Cerebellar nuclear complex (tissue), 1 donor: ENCODE measurements at places on chromosomes 2 and 18.

DNA sequence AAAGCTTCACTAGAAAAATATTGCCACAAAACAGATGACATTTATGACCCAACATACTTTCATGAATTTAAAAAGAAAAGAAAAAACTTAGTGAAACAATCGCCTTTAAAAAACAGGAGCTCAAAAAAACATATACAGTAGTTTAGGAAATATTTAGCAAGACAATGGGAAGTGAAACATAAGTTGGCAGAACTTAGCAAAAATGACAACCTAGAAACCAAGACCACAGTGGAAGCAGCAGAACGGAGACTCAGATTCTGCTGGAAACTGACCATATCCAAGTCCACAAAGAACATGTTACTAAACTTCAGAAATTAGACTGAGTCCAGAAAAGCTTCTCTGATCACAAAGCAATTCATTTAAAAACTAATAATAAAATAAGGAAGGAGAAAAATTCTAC lies 41.8 kb upstream of the CTAGE1 start:
- no peak for DNase-seq

GRCh38 chr2:43100362-43100882 lies 126.0 kb downstream of the ZFP36L2 start:
- DNase-seq, result no peak

- no peak for DNase-seq
Measured at GRCh38 chr2:122191331-122191730, 435.9 kb downstream of the TSN start.

DNA sequence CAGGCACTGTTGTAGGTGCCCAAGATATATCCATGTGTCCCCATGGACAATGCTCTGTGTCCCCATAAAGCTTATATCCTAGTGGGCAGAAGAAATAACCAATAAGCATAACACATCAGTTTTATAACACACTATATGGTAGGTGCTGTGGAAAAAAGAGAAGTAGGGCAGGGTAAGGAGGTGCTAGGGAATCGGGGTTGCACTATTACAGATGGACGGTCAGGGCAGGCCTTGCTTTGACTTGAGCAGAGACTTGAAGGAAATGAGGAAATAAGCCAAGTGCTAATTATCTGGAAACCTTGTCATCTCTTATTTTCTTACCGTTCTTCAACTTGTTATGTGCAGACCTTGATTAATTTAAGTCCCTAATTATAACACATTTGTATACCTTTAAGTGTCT lies 82.0 kb downstream of the PHLPP1 start:
- DNase-seq, result no peak

- no peak for DNase-seq
Measured at GRCh38 chr2:34003795-34004194, 404.7 kb upstream of the FAM98A start.

GRCh38 chr18:9726936-9727335 lies 18.8 kb downstream of the RAB31 start:
- no peak for DNase-seq

- DNase-seq, result no peak
Measured at GRCh38 chr2:157325786-157326185, at the start of gene ERMN. ERMN (minus strand) TSS chr2:157325824; CDS start chr2:157325642, 182 bp downstream.

DNA sequence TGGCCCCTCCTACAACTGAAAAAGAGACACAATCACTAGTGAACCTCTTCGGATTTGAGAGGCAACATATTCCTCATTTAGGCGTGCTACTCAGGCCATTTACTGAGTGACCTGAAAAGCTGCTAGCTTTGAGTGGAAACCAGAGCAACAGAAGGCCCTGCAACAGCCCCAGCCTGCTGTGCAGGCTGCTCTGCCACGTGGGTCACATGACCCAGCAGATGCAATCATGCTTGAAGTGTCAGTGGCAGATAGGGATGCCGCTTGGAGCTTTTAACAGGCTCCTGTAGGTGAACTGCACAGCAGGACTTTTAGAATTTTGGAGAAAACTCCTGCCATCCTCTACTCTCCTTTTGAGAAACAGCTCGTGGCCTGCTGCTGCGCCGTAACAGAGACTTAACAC lies 578.6 kb upstream of the RAB6C start:
- DNase-seq, result no peak

DNA sequence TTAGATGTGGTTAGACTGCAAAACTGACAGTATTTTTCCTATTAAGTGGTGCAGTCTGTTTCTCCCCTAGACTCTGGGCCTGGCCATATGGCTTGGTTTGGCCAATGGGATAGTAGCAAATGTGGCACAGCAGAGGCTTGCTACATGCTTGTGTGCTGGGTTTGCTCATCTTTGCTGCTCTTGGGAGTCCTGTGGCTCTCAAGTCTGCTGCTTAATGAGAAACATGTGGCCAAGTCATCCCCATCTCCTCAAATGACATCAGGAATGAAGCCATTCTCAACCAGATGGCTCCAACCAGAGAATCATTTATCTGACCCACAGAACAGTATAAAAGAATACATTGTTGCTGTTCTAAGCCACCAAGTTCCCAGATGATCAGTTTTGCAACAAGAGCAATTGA lies 57.1 kb upstream of the PAX3 start:
- DNase-seq, result no peak

- DNase-seq, result no peak
Measured at GRCh38 chr2:221420245-221420644, 151.9 kb downstream of the EPHA4 start.

DNA sequence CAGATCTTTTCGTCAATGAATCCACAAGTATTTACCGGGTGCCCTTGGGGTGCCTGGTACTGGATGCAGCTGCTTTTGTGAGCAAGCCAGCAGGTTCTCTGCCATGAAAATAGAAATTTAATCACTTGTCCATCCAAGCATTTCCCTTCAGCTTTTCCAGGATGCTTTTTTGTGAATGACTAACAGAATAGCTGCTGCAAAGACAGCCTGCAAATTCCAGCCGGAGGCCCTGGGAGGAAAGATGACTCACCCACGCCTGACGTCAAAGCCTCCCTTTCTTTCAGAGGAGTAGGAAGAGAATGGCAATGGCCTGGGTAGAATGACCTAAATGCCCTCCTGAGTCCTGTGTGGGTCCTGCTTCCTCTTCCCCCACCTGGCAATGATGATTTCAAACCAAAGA lies 111.9 kb downstream of the AP1S3 start:
- DNase-seq, result no peak

GRCh38 chr2:109433486-109433885 lies 180.3 kb downstream of the SEPTIN10 start:
- DNase-seq, result no peak

DNA sequence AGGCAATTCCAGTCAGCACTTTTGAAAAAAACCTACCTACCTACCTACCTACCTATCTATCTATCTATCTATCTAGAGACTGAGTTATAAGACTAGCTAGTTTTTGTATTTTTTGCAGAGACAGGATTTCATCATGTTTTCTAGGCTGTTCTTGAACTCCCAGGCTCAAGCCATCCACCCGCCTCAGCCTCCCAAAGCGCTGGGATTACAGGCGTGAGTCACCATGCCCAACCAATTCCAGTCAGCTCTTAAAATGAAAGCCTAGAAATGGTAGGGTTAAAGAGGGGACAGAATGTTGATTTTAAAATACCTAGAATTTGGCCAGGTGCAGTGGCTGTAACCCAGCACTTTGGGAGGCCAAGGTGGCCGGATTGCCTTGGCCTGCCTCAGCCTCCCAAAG lies 19.1 kb downstream of the MSH2 start:
- DNase-seq, result no peak

- DNase-seq, result no peak
Measured at GRCh38 chr18:44893045-44893706, 212.5 kb downstream of the SETBP1 start.

DNA sequence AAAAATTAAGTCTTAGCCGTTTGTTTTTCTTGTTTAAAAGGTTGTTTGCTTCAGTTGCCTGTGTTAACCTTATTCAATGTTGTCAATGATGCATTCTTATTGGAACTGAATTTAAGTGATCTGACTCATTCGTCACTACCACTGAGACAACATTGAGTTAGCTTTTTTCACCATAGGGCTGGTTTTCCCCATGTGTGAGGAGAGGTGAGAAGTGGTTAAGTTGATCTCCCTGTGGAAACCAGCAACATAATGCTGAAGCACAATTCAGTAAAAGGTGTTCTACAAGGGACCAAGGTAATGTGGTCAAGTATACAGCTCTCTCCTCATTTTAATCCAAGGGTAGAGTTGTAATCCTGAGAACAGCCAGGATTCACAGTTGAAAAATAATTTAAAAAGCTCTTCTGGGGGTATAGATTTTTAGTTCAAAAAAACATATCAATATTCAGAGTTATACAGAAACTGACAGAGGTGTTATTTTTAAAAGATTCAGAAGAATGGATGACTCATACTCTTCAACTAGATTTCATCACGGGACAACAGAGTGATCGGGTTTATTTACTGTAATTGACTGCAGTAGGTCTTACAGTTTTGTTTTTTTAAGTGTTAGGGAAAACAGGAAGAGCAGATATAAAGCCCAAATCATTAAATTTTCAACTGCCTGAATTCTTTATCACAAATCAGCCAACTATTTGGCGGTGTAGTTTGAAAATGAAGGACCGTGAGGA lies 12.6 kb downstream of the NOP58 start:
- DNase-seq, result no peak

DNA sequence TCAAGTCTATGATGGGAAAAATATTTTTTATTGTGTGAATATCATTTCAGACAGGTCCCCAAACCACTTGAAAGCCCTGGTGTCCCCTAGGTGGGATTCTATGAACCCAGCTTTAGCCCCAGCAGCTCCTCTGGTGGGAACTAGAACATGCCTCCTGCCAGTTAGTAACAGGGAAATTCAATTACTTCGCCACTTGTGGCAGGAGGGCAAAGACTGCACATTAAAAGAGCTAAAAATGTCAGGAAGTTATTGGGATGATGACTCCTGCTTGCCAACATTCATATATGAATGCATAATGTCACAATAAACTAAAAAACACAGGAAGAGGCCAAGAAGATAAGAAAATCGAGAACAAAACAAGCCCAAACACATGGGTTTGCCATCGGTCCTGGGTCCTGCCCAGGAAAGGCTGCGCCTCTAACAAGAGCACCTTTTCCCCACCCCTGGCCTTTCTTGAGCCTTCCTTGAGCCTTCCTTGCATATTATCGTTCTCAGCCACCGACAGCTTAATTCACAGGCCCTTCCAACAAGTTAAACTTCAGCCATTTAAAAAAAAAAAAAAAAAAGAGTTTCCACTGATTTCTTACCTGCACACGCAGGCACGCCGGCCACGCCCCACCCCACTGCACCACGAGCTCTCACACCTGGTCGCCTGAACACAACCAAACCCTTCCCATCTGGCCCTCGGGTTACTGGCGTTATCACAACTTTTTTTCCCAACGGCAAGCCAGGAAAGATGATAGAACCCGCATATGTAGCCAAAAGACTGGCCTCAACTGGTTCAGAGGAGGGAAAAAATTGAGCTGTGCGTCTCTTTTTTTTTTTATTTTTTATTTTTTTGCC lies 23.4 kb downstream of the BCL11A start:
- DNase-seq, result no peak

DNA sequence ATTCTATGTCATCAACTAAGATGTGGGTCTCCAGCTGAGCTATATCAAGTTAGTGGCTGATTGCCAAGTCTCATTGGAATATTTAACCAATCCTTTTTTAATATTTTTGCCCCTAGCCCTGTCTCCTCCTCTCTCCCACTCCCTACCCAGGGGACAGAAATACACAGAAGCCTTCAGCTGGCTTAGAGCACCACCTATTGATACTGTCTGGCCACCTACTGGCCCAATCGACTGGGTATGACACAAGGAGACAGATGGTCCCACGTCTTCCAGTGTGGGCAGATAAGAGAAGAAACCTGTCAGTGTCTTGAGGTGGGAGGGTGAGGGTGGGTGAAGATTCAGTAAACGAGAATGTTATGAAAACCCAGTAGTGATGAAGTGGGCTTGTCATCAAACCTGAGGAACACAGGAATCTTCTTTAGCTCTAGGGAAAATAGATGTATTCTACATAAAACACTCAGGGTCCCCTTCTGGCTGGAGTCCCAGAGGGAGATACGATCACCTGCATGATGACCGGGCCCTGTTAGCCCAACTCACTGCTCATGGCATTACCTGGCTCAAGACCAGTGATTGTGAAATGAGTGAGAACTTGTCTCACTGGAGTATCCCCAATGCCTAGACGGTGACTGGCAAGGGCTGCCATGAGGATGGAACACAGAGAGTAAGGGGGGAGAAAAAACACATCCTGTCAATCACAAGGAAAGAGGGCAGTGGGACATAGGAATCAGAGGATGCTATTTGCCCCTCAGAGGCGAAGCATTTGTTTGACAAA lies 26.7 kb downstream of the POLR1A start:
- no peak for DNase-seq

DNA sequence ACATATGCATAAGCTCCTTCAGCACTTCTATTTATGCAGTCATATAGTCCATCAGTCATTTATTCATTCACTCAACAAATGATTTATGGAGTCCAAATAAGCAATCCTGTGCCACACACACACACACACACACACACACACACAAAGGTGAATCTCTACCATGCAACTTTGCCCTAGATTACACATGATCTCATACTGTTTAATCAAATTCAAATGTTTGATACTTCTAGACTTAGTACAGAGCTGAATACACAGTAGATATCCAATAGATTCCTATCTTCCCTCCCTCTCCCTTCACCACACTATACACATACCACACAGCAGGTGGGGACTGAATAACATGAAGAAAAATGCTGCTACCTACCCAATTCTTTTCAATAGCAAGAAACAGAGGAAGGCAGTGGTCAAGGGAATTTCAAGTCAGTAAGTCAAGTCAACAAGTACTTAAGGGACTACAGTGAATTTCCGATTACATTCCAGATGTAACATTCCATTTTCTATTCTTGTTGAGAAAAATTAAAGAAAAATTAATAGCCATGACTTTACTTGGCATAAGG lies 65.4 kb downstream of the EPG5 start:
- DNase-seq, result no peak
